ENCODE measurements at places on chromosomes 6 and 20. TPM values are rescaled to one million over a fixed set of nuclear protein-coding genes. Genes with fewer than 3 reads are reported as not detected.

The ABT1 gene
- 20.3 TPM for total RNA-seq

The HLA-DQA2 gene
- total RNA-seq: not detected

The LTB gene
- 294 TPM for total RNA-seq

The KCNQ5 gene
- 7.3 TPM for total RNA-seq

The SLC22A3 gene
- total RNA-seq: not detected

GRCh38 chr6:16904957-16905356, 143.7 kb upstream of the ATXN1 start:
- no peak for DNase-seq

DNA sequence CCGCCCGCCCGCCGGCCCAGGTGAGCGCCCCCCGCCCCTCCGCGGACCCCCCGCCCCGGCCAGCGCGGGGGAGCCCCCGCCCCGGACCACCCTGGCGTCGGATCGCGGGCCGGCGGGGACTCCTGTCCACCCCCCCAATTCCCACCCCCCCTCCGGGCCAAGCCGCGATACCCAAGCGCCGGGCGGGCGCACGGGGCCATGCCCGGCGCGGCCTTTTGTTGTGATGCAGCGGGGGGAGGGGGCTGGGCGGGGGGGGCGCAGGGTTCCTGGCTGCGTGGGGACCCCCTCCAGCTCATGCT, 245 bp downstream of the SRC start:
- no peak for DNase-seq

- no peak for DNase-seq
Measured at GRCh38 chr6:151054306-151054705, 185.5 kb upstream of the AKAP12 start.

GRCh38 chr20:54014293-54014926, 56.0 kb downstream of the BCAS1 start:
- DNase-seq: no peak

- DNase-seq: no peak
Measured at GRCh38 chr6:54085541-54085940, 25.7 kb upstream of the MLIP start.

DNA sequence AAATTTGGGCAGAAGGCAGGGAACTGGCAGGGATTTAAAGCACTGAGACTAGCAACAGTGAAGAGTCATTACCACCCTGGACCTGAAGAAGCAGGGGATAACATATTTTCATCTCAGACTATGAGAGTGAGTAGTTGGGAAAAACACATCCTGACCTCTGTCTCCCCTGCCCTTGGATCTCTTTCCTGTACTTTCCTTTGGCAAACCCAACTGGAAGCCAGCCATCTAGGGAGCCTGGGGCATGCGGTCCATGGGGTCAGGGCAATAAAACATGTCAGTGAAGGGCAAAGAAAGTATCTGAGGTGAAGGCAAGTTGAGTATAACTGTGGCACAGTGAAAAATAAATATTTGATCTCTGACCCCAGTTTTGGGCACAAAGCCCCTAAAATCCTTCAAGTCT, 698.2 kb downstream of the DOK5 start:
- DNase-seq: no peak

- DNase-seq: no peak
Measured at GRCh38 chr6:148520109-148520841, 177.6 kb downstream of the SASH1 start.

DNA sequence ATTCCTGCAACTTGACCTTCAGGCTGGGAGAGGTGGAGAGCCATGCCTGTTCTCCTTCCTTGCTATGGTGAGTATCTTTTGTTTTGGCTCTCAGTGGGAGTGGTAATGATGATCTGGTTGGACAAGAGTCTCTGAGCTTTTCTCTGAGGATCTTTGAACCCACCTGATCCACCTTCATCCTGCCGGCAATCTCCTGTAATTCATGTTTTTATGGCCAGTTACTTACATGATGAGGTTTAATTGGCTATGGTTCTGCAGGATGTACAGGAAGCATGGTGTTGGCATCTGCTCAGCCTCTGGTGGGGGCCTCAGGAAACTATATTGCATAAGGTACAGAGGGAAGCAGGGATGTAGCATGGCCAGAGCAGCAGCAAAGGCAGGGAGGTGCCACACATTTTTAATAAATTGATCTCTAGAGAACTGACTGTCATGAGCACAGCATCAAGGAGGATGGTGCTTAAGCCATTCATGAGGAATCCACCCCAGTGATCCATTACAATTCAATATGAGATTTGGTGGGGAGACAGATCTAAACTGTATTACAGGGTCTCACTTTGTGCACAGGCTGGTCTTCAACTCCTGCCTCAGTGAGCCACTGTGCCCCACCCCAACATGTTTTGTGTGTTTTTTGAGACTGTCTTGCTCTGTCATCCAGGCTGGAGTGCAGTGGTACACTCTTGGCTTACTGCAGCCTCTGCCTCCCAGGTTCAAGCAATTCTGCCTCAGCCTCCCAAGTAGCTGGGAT, 10.0 kb downstream of the HSPA1B start:
- DNase-seq: no peak

Data from activated naive CD4-positive, alpha-beta T cell treated with anti-CD3 and anti-CD28 coated beads, Interleukin-2, amount 50 U/mL, for 72 hours (primary cell).